ENCODE measurements at places on chromosomes 16 and 17.
A peak's percentile ranks its signal among the peaks of the same experiment; 100 is the strongest.

DNA sequence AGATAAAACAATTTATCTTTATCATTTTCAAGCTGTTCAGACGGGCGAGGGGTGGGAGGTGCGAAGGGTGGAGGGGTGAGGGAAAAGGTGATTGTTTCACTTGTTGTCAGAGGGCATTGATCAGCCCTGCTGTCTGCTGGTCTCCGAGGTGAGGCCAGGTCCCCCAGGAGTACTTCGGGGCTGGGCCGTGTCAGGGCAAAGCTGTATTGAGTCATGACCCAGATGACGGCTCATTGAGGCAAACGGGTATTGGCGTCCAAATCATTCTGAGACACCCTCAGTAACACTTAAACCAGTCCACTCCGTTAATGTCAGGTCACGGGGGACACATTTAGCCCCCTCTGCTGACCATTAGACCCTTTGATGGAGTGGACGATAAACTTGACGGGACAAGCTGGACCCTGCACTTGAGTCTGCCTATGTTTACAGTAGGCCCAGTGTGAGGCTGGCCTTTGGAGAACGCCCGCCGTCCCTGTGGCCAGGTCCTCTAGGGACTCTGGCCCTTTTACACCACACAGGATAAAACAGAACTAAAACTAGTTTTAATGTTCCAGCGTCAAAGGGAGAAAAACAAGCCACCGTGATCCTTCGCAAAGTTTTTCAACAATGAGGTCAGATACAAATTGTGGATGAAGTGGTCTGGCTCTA, 502.2 kb upstream of the ZFHX3 start:
- no peak for DNase-seq

GRCh38 chr16:78175287-78175686, 75.8 kb downstream of the WWOX start:
- DNase-seq = no peak

GRCh38 chr17:10603931-10604330, 53.2 kb downstream of the MYH3 start:
- no peak for DNase-seq

- peak; percentile 93 for DNase-seq
Measured at GRCh38 chr16:56932721-56933619, 1.0 kb downstream of the HERPUD1 start.

Measured in suppressor macrophage (primary cell).